ENCODE measurements at places on chromosomes 6 and 20.

GRCh38 chr6:40695750-40696415 lies 108.7 kb upstream of the LRFN2 start:
- no peak for DNase-seq

DNA sequence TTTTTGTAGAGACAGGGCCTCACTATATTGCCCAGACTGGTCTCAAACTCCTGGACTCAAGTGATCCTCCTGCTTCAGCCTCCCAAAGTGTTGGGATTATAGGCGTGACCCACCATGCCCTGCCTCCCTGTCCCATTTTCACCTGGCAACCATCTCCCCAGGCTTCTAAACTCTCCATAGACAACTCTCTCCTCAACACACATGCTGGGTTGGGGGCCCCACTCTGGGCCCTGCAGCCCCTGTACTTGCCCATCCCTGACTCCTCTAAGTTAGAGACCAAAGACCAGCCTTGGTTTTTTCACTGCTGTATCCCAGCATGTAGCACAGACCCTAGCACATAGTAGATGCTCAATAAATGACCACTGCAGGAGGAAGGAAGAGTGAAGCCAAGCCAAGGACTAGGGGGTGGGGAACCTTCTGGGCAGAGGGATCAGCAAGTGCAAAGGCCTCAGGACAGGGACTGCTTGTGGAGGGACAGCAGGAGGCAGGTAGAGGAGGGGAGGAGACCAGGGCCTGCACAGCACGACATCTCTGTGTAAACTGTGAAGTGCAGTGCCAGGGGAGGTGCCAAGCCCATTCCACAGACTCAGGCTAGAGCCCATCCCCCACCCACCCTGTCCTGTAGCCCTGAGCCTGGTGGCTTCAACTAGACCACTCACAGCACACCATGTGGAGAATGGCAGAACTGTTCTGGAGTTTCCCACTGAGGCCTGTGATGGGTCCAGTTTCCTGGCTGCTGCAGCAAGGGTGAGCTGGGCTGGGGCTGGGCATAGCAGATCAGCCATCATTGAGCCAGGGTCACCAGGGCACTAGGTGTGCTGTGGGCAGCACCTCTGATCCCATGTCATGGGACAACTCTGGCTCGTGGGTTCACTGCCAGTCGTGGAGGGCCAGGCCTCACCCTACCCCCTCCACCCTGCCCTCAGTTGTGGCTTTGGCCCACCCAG lies 3.4 kb upstream of the SRC start:
- no peak for DNase-seq

GRCh38 chr6:109194880-109195279 lies 99.6 kb downstream of the CEP57L1 start:
- DNase-seq, result no peak

DNA sequence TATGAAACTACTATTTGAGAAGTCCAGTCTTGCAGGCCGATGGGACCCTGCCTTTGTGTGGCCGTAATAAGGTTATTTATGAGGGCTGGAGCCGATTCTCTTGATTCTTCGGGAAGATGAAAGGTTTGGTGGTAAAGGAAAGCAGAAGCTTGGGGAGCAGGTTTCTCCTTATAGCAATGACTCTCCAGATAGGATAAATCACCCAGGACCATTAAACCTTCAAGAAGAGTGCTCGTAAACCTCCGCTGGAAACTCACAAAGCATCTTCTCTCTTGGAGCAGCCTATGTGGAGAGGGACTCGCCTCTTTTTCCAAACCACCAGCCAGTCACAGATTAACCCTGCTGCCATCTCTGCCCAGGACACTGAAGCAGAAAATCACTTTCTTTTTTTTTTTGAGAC lies 69.6 kb upstream of the SALL4 start:
- no peak for DNase-seq

DNA sequence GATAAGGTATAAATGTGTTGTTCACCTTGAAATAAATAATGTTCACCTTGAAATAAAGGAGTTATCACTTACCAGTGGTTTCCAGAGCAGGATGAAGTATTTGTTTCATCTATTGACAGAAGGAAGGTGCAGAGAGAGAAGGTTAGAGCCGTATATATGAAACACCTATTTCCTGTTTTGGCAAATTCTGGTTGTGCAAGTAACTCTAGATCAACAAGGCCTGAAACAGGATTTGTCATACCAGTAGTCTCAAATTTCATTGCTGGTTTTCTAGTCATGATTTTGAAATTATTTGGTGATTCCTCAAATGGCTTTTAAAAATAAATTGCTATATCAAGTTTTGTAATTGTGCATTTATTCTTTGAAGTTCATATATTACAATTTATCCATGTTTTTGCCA lies at the start of gene CRISP3:
Gene CRISP3 (minus strand): TSS at position 130 of the 400 bp plus-strand sequence. CDS start 21 bp downstream, at position 109.
- no peak for DNase-seq

GRCh38 chr6:31776989-31777666 lies at the start of gene VWA7:
Gene VWA7, minus strand, starts transcription at chr6:31777328. Its CDS starts 549 bp downstream, at chr6:31776779.
- no peak for DNase-seq

DNA sequence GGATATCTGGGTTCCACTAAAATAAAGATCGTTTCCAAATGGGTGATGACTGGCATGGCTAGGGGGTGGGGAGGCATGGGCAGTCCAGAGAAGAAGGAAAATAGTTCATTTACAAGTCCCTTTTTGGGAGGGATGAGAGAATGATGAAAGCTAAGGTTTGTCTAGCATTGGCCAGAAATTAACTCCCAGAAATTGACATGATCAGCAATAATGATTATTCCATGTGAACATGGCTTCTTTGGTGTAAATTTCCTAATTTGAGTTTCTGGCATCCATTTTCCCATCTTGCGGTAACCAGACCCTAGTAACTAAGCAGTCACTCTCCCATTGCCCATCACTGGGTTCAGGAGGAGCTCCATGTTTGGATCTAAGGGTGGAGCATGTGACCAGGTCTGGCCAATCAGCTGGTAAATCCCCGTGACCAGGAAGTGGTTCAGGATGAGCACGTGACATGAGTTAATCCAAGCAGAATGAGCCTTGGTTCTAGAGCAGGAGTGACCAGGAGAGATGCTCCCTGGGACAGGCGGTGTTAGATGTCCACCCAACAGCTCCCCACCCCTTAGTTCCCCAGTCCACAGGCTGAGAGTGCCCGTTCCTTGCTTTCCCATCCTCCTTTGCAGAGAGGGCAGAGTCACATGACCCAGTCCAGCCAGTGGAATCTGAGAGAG lies 512.7 kb downstream of the PREX1 start:
- DNase-seq, result no peak

- DNase-seq, result no peak
Observed at GRCh38 chr6:142958343-142958742, 13.4 kb upstream of the HIVEP2 start.

GRCh38 chr6:122580737-122581136 lies 29.5 kb upstream of the PKIB start:
- no peak for DNase-seq

DNA sequence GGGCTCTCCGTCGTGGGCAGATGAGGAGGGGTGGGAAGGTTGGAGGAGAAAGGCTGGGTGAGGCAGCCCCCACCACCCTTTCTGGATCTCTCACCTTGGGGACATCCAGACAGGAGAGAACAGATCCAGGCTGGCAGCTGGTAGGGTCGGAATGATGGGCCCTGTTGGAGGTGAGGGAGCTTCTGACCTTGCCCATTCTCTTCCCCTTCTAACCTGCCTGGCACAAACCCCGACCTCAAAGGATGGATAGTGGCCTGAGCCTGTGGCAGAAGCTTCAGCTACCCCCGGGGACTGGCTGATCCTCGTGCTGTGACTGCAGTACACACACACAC lies 6.0 kb upstream of the NPBWR2 start:
- no peak for DNase-seq
